Peyer's patch (tissue), 4 donors: ENCODE measurements at places on chromosomes 11 and 22. TPM values are rescaled to one million over a fixed set of nuclear protein-coding genes. Genes with fewer than 3 reads are reported as not detected.

DNA sequence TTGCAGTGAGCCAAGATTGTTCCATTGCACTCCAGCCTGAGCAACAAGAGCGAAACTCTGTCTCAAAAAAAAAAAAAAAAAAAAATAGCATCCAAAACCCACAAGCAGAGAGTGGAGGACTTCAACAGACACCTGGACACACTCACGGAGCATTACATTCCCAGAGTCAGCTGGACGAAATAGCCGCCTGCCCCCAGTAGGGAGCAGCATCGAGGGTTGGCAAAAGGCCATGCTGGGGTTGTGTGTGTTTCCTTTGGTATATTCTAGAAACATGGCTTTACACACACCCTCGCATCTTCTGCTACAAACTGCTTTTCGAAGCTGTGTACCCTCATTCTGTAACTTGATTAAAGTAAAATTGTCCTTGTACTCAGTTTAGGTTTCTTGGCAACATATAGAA lies 5.3 kb downstream of the ADA2 start:
- no peaks in the 10 kb centered on the region for H3K36me3 ChIP-seq
- no peaks in the 10 kb centered on the region for H3K4me1 ChIP-seq
- H3K27ac ChIP-seq: no peak overlapping the region
- peak; percentile 45 for DNase-seq
- H3K27me3 ChIP-seq: no peaks in the 10 kb centered on the region
- no peak overlapping the region for H3K4me3 ChIP-seq

HBE1 gene
- total RNA-seq: not detected

DNA sequence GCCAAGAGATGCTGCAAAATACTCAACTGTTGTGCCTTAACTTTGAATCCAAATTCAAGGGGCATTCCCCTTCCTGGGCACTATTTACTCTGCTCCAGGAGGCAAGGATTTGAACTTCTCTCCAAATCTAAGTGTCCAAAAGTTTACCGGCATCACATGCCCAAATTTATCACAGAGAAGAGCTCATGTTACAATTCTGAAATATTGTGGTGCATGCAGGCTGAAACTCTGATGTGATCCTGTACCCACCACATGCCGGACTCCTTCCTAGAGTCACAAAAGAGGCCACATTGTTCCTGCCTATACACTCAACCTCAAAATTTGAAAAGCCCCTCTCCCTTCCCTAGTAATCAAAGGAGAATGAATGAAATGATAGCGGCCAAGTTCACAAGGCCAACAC lies 1.3 kb downstream of the TRAF6 start:
- peaks cover 10% of the 10 kb centered on the region for H3K4me1 ChIP-seq
- H3K27me3 ChIP-seq: no peaks in the 10 kb centered on the region
- H3K27ac ChIP-seq: peak overlapping the region; percentile 97
- DNase-seq: no peak

GRCh38 chr11:98061858-98062257 lies 958.9 kb upstream of the CNTN5 start:
- H3K36me3 ChIP-seq: no peaks in the 10 kb centered on the region
- no peak overlapping the region for H3K4me3 ChIP-seq
- no peak for DNase-seq
- no peaks in the 10 kb centered on the region for H3K27me3 ChIP-seq

DNA sequence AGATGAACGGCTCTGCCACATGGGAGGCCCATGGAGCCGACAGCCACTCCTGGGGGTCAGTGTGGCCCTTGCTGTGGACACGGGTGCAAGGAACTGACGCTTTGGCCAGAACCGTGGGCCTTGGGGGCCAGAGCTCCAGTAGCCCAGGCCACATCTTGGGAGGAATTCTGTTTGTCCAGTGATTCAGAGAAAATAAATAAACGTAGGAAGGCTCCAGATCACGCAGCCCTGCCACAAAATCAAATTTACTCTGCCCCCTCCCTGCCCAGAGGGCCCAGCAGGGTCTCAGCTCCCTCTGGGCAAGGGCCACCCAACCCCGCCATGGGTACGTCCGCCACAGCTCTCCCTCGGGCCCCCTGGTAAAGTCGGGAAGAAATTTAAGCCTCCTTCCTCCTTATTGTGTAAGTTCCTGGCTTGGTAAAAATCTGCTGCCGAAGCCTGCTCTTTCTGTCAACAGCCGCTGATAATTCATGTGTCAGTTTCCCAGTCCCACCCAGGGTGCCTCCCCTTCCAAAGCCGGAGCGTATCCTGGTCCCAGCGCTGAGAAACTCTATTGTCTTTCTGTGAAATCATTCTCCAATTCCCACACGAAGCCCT lies 6.9 kb upstream of the MUC5AC start:
- H3K36me3 ChIP-seq: no peaks in the 10 kb centered on the region
- H3K4me3 ChIP-seq: no peak overlapping the region
- peak; percentile 43 for DNase-seq
- H3K4me1 ChIP-seq: no peaks in the 10 kb centered on the region
- H3K27me3 ChIP-seq: no peaks in the 10 kb centered on the region
- H3K27ac ChIP-seq: no peak overlapping the region

GRCh38 chr11:88188251-88188931 lies 13.1 kb upstream of the RAB38 start:
- no peaks in the 10 kb centered on the region for H3K27me3 ChIP-seq
- H3K36me3 ChIP-seq: no peaks in the 10 kb centered on the region
- no peak overlapping the region for H3K4me3 ChIP-seq
- H3K4me1 ChIP-seq: no peaks in the 10 kb centered on the region

BATF2 gene
- total RNA-seq: 11.1 TPM
